ENCODE measurements at places on chromosomes 4 and X. TPM values are rescaled to one million over a fixed set of nuclear protein-coding genes. Genes with fewer than 3 reads are reported as not detected.

Gene ADAMTS3
- total RNA-seq, result 1.6 TPM

Gene JCHAIN
- 1.9 TPM for total RNA-seq

Gene SPOCK3
- 11.7 TPM for total RNA-seq

Gene PAGE2B
- not detected for total RNA-seq

Gene TMEM128
- 29.5 TPM for total RNA-seq

Gene CXXC4
- total RNA-seq, result 0.12 TPM

Gene RPL10
- total RNA-seq, result 2,362 TPM

Gene AR
- total RNA-seq, result 5.6 TPM

Gene LNX1
- 3.9 TPM for total RNA-seq

Gene ZMAT1
- 2.6 TPM for total RNA-seq

- DNase-seq, result no peak
- no peaks in the 10 kb centered on the region for H3K27me3 ChIP-seq
- no peak overlapping the region for H3K27ac ChIP-seq
- H3K4me1 ChIP-seq, result no peaks in the 10 kb centered on the region
- H3K4me3 ChIP-seq, result no peak overlapping the region
These were observed 23.4 kb upstream of the ACSL1 start for GRCh38 chr4:184849185-184849584.

DNA sequence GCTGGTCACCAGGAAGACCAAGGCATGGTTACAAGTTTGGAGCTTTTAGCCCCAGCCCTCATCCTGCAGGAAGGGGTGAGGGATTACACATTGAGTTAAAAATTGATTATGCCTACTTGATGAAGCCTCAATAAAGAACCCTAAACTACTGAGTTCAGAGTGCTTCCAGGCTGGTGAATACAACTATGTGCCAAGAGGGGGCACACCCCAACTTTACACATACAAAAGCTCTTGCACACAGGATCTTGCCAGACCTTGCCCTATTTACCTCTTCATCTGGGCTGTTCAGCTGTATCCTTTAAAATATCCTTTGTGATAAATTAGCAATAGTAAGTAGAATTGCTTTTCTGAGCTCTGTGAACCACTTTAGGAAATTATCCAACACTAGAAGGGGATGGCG lies 489.3 kb downstream of the INPP4B start:
- no peaks in the 10 kb centered on the region for H3K36me3 ChIP-seq
- H3K4me1 ChIP-seq, result peaks cover 18% of the 10 kb centered on the region
- H3K4me3 ChIP-seq, result no peak overlapping the region
- no peaks in the 10 kb centered on the region for H3K27me3 ChIP-seq
- no peak overlapping the region for H3K27ac ChIP-seq

- no peak for DNase-seq
- H3K36me3 ChIP-seq, result no peaks in the 10 kb centered on the region
- no peak overlapping the region for H3K4me3 ChIP-seq
- no peak overlapping the region for H3K27ac ChIP-seq
- H3K27me3 ChIP-seq, result no peaks in the 10 kb centered on the region
- no peaks in the 10 kb centered on the region for H3K4me1 ChIP-seq
These were observed 12.1 kb upstream of the DCTD start for GRCh38 chr4:182929296-182929695.

- no peak overlapping the region for H3K27ac ChIP-seq
- no peaks in the 10 kb centered on the region for H3K36me3 ChIP-seq
- H3K4me3 ChIP-seq, result no peak overlapping the region
These were observed 73.6 kb upstream of the TBC1D9 start for GRCh38 chr4:140829825-140830224.

GRCh38 chr4:13176741-13177142 lies 307.4 kb downstream of the RAB28 start:
- no peaks in the 10 kb centered on the region for H3K27me3 ChIP-seq
- no peak overlapping the region for H3K27ac ChIP-seq
- no peak overlapping the region for H3K4me3 ChIP-seq
- DNase-seq, result no peak
- H3K36me3 ChIP-seq, result no peaks in the 10 kb centered on the region

DNA sequence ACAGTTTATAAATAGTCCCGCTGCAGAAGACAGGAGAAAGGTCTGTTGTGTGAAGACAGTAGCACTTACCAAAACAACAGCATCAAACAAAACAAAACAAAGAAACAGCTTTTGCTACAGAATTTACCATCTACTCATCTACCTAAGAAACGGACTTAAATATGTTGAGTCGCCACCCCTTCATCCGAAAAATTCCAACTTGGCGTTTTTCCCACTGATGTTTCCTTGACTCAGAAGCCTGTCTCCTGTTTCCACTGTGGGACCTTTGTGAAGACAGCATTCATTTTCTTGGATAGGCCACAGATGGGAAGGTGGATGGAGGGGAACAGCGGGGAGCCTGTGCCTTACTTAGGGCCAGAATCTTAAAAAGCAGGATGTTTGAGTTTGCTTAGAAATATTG lies 1.3 kb upstream of the ITM2A start:
- H3K36me3 ChIP-seq, result no peaks in the 10 kb centered on the region
- DNase-seq, result no peak
- no peak overlapping the region for H3K27ac ChIP-seq
- H3K27me3 ChIP-seq, result peaks cover 26% of the 10 kb centered on the region
- H3K4me3 ChIP-seq, result no peak overlapping the region
- no peaks in the 10 kb centered on the region for H3K4me1 ChIP-seq

- no peaks in the 10 kb centered on the region for H3K36me3 ChIP-seq
- H3K4me3 ChIP-seq, result no peak overlapping the region
- no peaks in the 10 kb centered on the region for H3K27me3 ChIP-seq
- DNase-seq, result no peak
- H3K4me1 ChIP-seq, result no peaks in the 10 kb centered on the region
These were observed 53.5 kb upstream of the NPFFR2 start for GRCh38 chr4:71978210-71978835.

DNA sequence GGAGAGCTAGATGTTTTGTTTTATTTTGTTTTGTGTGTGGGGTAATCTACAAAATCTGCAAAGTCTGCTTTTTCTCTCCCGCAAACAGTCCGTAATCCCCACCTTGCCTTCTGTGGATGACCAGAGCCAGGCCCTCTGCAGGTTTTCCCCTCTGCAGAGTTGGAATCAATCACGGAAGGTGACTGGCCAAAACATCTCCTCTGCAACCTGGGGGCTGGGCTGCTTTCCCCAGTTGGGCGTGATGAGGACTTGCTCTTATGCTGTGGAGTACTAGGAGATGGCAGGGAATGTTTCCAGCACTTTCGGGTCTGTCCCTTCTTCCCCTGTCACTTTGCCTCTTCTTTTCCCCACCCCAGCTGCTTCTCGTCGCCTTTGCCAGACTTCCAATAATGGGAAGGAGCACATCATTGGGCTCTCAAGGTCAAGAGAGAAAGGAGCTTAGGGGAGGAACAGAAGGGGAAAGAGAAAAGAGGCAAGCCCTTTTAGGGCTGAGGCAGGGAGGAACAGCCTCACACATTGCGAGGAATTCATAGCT lies 1.1 kb downstream of the TMEM35A start:
- H3K4me1 ChIP-seq, result no peaks in the 10 kb centered on the region
- no peak for DNase-seq
- H3K27ac ChIP-seq, result no peak overlapping the region

GRCh38 chr4:82593411-82593810 lies 31.6 kb upstream of the TMEM150C start:
- no peak for DNase-seq
- no peaks in the 10 kb centered on the region for H3K36me3 ChIP-seq
- no peaks in the 10 kb centered on the region for H3K27me3 ChIP-seq
- H3K4me3 ChIP-seq, result no peak overlapping the region
- no peaks in the 10 kb centered on the region for H3K4me1 ChIP-seq

DNA sequence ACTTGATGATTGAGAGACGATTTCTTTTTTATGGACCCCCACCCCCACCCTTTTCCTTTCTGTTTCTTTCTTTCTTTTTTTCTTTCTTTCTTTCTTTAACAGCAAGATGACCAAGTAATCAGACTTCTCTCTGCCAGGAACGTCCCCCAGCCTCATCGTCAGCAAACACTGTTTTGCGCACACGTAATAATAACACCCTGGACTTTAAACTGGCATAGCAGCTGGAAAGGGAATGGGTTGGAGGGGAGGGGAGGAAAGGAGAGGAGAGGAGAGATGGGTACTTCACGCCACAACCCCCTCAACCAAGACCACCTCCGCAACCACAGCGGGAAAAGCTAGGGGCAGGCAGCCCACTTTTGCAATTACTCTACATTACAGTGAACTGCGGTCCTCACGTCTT lies 1.1 kb downstream of the GABRA2 start:
- no peaks in the 10 kb centered on the region for H3K36me3 ChIP-seq
- H3K27ac ChIP-seq, result no peak overlapping the region
- no peak overlapping the region for H3K4me3 ChIP-seq
- H3K27me3 ChIP-seq, result peaks cover 40% of the 10 kb centered on the region
- DNase-seq, result no peak

DNA sequence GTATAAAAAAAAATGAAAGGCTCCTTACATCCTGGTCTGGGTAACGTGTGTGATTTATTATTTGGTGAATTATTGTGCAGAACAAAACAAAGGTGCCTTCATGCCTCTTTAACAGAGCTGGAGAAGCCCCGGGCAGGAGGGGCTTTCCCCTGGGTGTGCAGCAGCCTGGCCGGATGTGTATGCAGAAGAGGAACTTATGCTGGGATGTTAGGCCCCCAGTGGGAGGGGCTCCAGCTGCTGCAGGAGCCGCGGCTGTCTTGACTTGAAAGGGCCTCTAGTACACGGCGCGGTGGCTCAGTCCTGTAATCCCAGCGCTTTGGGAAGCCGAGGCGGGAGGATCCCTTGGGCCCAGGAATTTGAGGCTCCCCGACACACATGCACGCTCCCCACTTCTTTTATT lies 16.0 kb downstream of the CCNQ start:
- no peaks in the 10 kb centered on the region for H3K4me1 ChIP-seq
- H3K36me3 ChIP-seq, result no peaks in the 10 kb centered on the region
- H3K27ac ChIP-seq, result no peak overlapping the region
- DNase-seq, result no peak
- peaks cover 6% of the 10 kb centered on the region for H3K27me3 ChIP-seq

DNA sequence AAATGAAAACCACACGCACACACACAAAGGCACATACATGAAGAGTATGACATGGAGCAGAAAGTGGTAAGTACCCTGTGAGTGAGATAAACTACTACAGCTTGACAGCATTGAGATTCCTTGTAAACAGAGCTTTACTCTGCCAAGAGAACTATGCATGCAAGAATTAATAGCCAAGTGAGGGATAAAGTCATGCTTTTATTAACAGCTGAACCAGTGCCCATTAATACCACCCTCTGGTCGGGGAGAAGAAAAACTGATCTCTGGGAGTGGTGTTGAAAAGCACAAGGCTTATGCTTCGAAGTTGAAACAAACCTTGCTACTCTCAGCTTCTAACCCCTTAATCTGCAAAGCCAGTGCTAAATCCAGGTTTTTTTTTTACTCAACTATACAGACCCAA lies 95.9 kb upstream of the C1QTNF7 start:
- DNase-seq, result no peak
- H3K36me3 ChIP-seq, result no peaks in the 10 kb centered on the region
- no peaks in the 10 kb centered on the region for H3K4me1 ChIP-seq

- DNase-seq, result no peak
- H3K27me3 ChIP-seq, result no peaks in the 10 kb centered on the region
- H3K4me3 ChIP-seq, result no peak overlapping the region
- no peaks in the 10 kb centered on the region for H3K4me1 ChIP-seq
- H3K36me3 ChIP-seq, result no peaks in the 10 kb centered on the region
- H3K27ac ChIP-seq, result no peak overlapping the region
These were observed 1427.9 kb downstream of the FAM133A start for GRCh38 chrX:95101851-95102390.

- no peak overlapping the region for H3K27ac ChIP-seq
- no peaks in the 10 kb centered on the region for H3K27me3 ChIP-seq
- H3K4me1 ChIP-seq, result no peaks in the 10 kb centered on the region
- no peak for DNase-seq
- H3K4me3 ChIP-seq, result no peak overlapping the region
These were observed 224.8 kb downstream of the GRID2 start for GRCh38 chr4:92528541-92528940.

GRCh38 chrX:70476934-70477733 lies 32.5 kb downstream of the DLG3 start:
- no peaks in the 10 kb centered on the region for H3K4me1 ChIP-seq
- no peak for DNase-seq
- peak overlapping the region; percentile 0 for H3K27ac ChIP-seq
- no peaks in the 10 kb centered on the region for H3K27me3 ChIP-seq
- H3K4me3 ChIP-seq, result no peak overlapping the region

- H3K36me3 ChIP-seq, result no peaks in the 10 kb centered on the region
- H3K4me3 ChIP-seq, result no peak overlapping the region
- H3K27ac ChIP-seq, result no peak overlapping the region
These were observed 605.2 kb upstream of the NR3C2 start for GRCh38 chr4:149047368-149047767.

DNA sequence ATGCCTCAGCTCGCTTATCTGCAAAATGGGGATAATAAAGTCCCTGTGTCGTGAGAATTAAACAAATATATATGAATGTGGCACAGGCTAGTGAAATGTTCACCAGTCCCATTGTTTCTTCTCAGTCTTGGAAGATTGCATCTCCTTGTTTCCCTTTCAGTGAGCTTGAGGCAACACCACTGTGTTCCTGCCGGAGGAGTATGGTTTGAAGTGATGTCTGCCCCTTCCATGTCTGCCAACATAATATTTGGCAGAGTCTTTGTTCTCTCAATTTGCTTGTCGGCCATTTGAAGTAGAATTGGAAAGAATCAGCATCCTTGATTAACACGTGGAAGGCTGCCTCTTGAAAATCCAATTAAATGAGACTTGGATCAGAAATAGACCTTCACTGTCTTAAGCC lies 1088.5 kb upstream of the INTU start:
- no peaks in the 10 kb centered on the region for H3K36me3 ChIP-seq
- no peak for DNase-seq
- no peak overlapping the region for H3K4me3 ChIP-seq
- no peak overlapping the region for H3K27ac ChIP-seq
- H3K4me1 ChIP-seq, result no peaks in the 10 kb centered on the region

- H3K27ac ChIP-seq, result no peak overlapping the region
- no peaks in the 10 kb centered on the region for H3K27me3 ChIP-seq
- no peaks in the 10 kb centered on the region for H3K4me1 ChIP-seq
These were observed 31.4 kb upstream of the SOWAHD start for GRCh38 chrX:119726900-119727555.

GRCh38 chr4:170526471-170526870 lies 436.7 kb upstream of the AADAT start:
- no peaks in the 10 kb centered on the region for H3K27me3 ChIP-seq

DNA sequence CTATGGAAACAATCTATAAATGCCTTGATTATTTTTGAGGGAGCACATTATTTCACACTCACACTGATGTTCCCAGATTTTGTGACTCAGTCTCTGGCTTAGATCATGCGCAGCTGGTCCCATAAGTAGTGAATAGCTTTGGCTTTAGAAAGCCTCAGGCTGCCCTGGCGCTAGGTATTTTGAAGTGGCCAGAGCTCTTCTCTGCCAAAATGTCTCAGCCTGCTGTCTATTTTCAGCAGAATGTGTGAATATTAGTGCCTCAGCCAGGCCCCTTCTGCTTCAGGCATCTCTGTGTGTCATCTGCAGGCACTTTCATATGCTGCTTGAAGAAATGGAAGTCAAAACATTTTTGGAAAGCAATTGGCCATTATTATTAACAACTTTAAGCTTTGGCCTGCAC lies 931.0 kb upstream of the INTU start:
- H3K27me3 ChIP-seq, result no peaks in the 10 kb centered on the region
- H3K27ac ChIP-seq, result no peak overlapping the region
- no peak for DNase-seq

GRCh38 chrX:55489314-55490009 lies at the start of gene USP51:
TSS of gene USP51 (minus strand) at chrX:55489848. CDS start at chrX:55488939, 909 bp downstream.
- peaks cover 5% of the 10 kb centered on the region for H3K27me3 ChIP-seq
- peak within 1 kb of the TSS; percentile 78 for H3K27ac ChIP-seq
- no peaks in the 10 kb centered on the region for H3K4me1 ChIP-seq
- peak; percentile 83 for DNase-seq

GRCh38 chrX:77442728-77443127 lies 4.5 kb upstream of the FGF16 start:
- DNase-seq, result peak; percentile 28
- H3K36me3 ChIP-seq, result no peaks in the 10 kb centered on the region
- no peaks in the 10 kb centered on the region for H3K4me1 ChIP-seq
- H3K27me3 ChIP-seq, result peaks cover 32% of the 10 kb centered on the region
- H3K4me3 ChIP-seq, result no peak overlapping the region
